ENCODE measurements at places on chromosomes 1 and 21. TPM values are rescaled to one million over a fixed set of nuclear protein-coding genes. Genes with fewer than 3 reads are reported as not detected.

The ITSN1 gene
- polyA plus RNA-seq: 1.2 TPM

The DNAH14 gene
- polyA plus RNA-seq: not detected

The NHLH1 gene
- polyA plus RNA-seq: not detected

The DIP2A gene
- polyA plus RNA-seq: 16.9 TPM

The PLCH2 gene
- polyA plus RNA-seq: 0.11 TPM

The TMCC2 gene
- polyA plus RNA-seq: 0.30 TPM

The TSACC gene
- polyA plus RNA-seq: 2.2 TPM

The C8A gene
- not detected for polyA plus RNA-seq
